ENCODE measurements at places on chromosomes 16 and 17. TPM values are rescaled to one million over a fixed set of nuclear protein-coding genes. Genes with fewer than 3 reads are reported as not detected.
A peak's percentile ranks its signal among the peaks of the same experiment; 100 is the strongest.

DHX58 gene
- total RNA-seq: 16.9 TPM

CCNF gene
- 3.3 TPM for total RNA-seq

RPL38 gene
- total RNA-seq: 1,684 TPM

PRAC1 gene
- total RNA-seq: not detected

HBM gene
- total RNA-seq: not detected

GALR2 gene
- 0.96 TPM for total RNA-seq

ENPP7 gene
- not detected for total RNA-seq

- H3K27me3 ChIP-seq: no peaks in the 10 kb centered on the region
- peaks cover 9% of the 10 kb centered on the region for H3K4me1 ChIP-seq
- H3K36me3 ChIP-seq: no peaks in the 10 kb centered on the region
- no peak for DNase-seq
- H3K27ac ChIP-seq: no peak overlapping the region
Observed at GRCh38 chr16:70490261-70490660, 33.1 kb downstream of the COG4 start.

GRCh38 chr17:83036193-83036592 is 43.2 kb upstream of the METRNL start:
- peaks cover 3% of the 10 kb centered on the region for H3K36me3 ChIP-seq
- no peak for DNase-seq
- H3K27me3 ChIP-seq: no peaks in the 10 kb centered on the region

DNA sequence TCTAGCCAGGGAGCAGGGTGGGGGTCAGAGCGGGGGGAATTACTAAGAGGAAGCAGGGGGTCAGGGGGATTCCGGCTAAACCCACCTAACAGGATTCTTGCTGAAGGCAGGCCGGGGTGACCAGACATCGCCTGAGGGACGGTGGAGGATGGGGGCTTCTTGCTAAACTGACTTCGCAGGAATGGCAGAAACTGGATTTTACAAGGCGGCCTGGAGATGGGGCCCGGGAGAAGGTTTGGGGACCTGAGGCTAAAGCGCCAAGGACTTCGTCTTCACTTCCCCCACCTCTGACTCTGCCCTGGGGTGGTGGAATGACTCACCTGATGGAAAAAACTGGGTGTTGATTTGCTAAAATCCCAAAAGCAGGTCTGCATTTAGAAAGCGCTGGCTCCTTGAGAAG is 23.5 kb downstream of the LGALS3BP start:
- H3K27ac ChIP-seq: no peak overlapping the region
- no peak for DNase-seq
- no peak overlapping the region for H3K4me3 ChIP-seq
- H3K4me1 ChIP-seq: peaks cover 3% of the 10 kb centered on the region
- H3K27me3 ChIP-seq: peaks cover 38% of the 10 kb centered on the region
- H3K36me3 ChIP-seq: no peaks in the 10 kb centered on the region

GRCh38 chr17:45172232-45172540 is 10.5 kb downstream of the HEXIM2 start:
- no peak overlapping the region for H3K27ac ChIP-seq
- DNase-seq: no peak

GRCh38 chr16:50591209-50591608 is 43.0 kb downstream of the NKD1 start:
- no peaks in the 10 kb centered on the region for H3K36me3 ChIP-seq
- H3K27me3 ChIP-seq: no peaks in the 10 kb centered on the region
- H3K4me3 ChIP-seq: no peak overlapping the region

DNA sequence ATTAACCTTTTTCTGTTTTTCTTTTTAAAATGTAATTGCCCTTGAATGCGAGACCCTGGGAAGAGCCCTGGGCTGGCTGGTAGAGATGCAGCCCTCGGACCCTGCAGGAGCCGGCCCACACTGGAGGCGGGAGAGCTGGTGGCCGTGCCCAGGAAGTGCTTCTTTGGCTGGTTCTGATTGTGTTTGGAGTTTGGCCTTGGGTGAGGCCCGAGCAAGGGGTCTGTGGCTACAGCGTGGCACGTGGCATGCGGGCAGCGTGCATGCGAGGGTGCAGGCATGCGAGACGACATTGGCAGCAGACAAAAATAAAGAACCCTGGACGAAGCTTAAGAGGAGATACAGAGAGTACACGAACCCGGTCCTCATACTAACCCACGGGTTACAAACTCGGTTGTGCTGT is 49.7 kb downstream of the PRMT7 start:
- H3K4me1 ChIP-seq: peaks cover 21% of the 10 kb centered on the region
- H3K36me3 ChIP-seq: peaks cover 4% of the 10 kb centered on the region
- H3K4me3 ChIP-seq: no peak overlapping the region
- H3K27me3 ChIP-seq: no peaks in the 10 kb centered on the region

GRCh38 chr17:81511804-81512561 is 616 bp downstream of the ACTG1 start:
- peaks cover 49% of the 10 kb centered on the region for H3K4me1 ChIP-seq
- peaks cover 16% of the 10 kb centered on the region for H3K36me3 ChIP-seq
- H3K27me3 ChIP-seq: peaks cover 5% of the 10 kb centered on the region
- peak overlapping the region; percentile 99 for H3K4me3 ChIP-seq
- no peak for DNase-seq
- H3K27ac ChIP-seq: peak overlapping the region; percentile 99

DNA sequence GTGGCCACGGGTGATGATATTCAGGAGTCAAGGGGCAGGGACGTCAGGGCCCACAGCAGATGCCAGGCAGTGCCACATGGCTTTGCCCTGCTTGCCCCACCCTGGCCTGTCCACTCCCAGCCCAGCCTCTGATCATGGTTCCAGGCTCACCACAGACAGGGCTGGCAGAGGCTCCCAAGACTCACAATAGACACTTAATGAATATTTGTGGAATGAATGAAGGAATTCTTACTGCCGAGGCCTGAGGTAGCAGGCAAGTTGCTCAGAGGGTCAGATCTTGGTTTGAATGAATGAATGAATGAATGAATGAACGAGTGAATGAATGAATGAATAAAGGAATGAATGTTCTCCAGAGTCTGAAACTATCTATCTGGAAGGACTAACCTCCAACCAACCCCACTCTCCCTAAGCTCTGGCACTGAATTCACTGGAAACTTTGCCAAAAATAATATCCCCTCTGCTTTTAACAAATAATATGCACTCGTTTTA is 60.9 kb downstream of the RAI1 start:
- peaks cover 14% of the 10 kb centered on the region for H3K4me1 ChIP-seq
- no peak overlapping the region for H3K4me3 ChIP-seq
- no peaks in the 10 kb centered on the region for H3K27me3 ChIP-seq
- no peaks in the 10 kb centered on the region for H3K36me3 ChIP-seq

GRCh38 chr17:68640242-68640989 is 39.2 kb upstream of the FAM20A start:
- H3K4me1 ChIP-seq: no peaks in the 10 kb centered on the region
- no peak overlapping the region for H3K4me3 ChIP-seq
- H3K27me3 ChIP-seq: peaks cover 43% of the 10 kb centered on the region
- no peak overlapping the region for H3K27ac ChIP-seq
- no peak for DNase-seq

DNA sequence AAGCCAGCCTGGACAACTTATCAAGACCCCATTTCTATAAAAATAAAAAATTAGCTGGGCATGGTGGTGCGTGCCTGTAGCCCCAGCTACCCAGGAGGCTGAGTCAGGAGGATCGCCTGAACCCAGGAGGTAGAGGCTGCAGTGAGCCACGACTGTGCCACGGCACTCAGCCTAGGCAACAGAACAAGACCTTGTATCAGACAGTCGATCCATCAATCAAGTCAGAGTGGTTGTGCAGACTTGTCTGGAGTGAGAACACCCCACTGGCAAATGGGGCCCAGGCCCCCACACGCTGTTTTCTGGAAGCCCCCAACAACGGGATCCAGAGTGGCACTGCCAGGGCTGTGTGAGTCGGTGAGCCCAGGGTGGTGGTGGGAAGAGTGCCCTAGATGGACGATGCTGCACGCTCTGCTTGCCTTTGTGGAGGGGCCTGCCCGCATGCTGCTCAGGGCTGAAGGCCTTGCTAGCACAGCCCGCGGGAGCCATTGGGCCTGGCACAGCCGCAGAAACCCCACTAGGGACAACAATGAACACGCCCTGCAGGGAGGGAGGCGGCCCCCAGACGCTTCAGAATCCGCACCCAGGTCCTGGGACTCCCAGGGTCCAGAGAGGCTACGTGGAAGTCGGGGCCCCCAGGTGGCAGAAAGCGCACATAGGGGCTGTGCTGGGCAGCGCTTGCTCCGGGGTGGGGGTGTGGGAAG is 80.1 kb upstream of the GNG13 start:
- H3K4me3 ChIP-seq: no peak overlapping the region
- H3K4me1 ChIP-seq: peaks cover 2% of the 10 kb centered on the region
- no peaks in the 10 kb centered on the region for H3K27me3 ChIP-seq
- DNase-seq: no peak

DNA sequence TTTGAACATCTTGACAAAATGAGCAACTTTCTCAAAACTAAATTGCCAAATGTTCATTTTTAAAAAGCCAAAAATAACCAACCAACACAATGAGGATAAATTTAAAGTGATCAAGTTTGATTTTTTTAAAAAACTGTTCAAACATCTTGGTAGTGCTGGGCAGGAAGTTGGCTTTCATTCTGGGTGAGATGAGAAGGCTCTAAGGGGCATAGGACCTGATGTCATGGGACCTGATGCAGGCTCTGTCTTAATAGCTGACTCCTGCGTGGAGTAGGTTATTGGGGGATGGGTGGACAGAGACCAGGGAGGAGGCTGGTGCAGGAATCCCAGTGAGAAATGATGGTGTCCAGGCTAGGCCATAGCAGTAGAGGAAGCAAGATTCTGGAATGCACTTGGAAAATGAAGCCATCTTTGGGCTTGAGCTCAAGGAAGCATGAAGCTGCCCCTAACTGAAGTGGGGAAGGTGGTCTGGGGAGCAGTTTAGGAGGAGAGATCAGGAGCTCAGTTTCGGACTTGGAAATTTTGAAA is 20.4 kb downstream of the NLRC5 start:
- H3K27ac ChIP-seq: peak overlapping the region; percentile 98
- no peaks in the 10 kb centered on the region for H3K27me3 ChIP-seq
- H3K36me3 ChIP-seq: peaks cover 3% of the 10 kb centered on the region
- DNase-seq: no peak
- H3K4me3 ChIP-seq: peak overlapping the region; percentile 80
- peaks cover 43% of the 10 kb centered on the region for H3K4me1 ChIP-seq

DNA sequence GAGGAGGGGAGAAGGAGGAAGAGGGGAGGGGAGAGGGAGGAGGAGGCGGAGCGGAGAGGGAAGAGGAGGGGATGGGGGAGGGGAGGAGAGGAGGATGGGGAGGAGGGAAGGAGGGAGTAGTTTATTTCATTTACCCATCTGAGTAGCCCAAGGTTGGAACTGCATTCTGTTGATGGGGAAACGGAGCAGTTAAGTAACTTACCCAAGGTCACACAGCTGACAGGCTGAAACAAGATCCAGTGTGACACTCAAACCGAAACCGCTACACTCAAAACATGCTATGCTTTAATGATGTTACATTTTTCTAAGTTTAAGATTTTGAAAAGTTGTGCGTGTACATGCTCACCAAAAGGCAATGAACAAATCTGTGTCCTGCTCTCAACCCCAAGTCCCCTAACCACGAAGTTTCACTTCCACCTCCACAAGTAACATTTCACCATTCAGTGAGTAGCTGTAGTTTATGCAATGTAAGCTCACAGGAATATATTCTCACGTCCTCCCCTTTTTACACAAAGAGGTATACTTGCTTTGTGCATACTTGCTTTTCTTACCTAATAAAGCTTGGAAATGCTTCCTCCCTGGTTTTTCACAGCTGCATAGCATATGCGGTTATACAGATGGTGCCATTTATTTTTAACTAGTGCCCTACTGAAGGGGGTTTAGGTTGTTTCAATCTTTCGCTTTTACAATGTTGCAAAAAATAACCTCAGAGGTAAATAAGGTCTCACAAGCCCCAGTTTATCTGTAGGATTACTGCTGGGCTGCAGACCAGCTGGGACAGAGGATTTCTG is 275.3 kb downstream of the PARN start:
- no peak overlapping the region for H3K27ac ChIP-seq

GRCh38 chr17:64063766-64064224 is 43.4 kb upstream of the ICAM2 start:
- peak overlapping the region; percentile 100 for H3K27ac ChIP-seq
- no peaks in the 10 kb centered on the region for H3K27me3 ChIP-seq
- peak overlapping the region; percentile 97 for H3K4me3 ChIP-seq

DNA sequence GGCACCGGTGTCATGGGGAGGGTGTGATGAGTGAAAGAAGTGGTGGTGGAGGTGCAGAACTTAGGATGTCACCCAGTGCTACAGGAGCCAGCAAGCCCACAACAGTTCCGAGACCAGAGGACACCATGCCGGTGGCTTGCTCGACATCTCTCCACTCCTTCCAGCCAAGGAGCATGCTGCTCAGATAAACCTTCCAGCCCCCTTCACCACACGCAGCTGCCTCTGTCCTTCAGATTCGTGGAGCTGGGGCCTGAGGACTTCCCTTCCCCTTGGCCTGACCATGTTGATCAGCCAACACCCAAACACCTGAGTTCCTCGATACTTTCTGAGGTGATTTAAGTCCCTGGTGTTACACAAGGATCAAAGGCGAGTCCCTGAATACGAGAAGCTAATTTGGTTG is 188.8 kb upstream of the FOXF1 start:
- DNase-seq: no peak
- no peak overlapping the region for H3K4me3 ChIP-seq
- no peaks in the 10 kb centered on the region for H3K36me3 ChIP-seq
- H3K27ac ChIP-seq: no peak overlapping the region

- DNase-seq: no peak
- H3K27ac ChIP-seq: peak overlapping the region; percentile 32
- H3K36me3 ChIP-seq: no peaks in the 10 kb centered on the region
- H3K27me3 ChIP-seq: no peaks in the 10 kb centered on the region
Observed at GRCh38 chr17:30520882-30521281, 43.7 kb downstream of the GOSR1 start.

DNA sequence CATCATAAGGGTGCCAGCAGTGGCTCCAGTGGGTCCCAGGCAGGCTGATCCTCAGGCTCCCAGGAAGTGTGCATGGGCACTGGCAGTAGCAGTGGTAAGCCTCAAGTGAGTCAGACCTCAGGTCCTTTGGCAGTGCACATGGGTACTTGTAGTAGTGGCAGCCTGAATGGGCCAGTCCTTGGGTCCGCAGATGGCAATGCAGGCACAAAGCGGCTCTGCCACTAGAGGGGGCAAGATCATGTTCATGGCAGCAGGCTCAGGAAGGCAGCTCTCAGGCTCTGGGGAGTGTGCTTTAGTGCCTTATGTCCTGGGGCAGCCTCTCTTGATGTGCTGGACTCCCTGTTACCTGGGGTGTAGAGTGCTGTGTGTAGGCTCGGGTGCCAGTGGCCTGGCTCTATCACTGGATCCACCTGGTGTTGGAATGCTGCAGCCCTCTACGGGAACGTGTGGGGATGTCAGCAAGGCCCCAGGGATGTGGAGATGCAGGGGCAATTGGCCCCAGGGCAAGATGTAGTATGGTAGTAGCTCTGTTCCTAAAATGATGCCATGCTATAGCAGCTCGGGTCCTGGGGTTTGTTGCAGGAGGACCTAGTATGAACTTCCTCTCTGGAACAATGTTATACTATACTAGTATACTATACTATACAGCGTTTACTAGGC is 11.0 kb downstream of the ACSM3 start:
- H3K4me3 ChIP-seq: no peak overlapping the region
- peak; percentile 17 for DNase-seq
- no peak overlapping the region for H3K27ac ChIP-seq
- H3K4me1 ChIP-seq: peaks cover 10% of the 10 kb centered on the region
- no peaks in the 10 kb centered on the region for H3K27me3 ChIP-seq
